Right ventricle myocardium superior (tissue), 1 donor: ENCODE measurements at places on chromosomes 2 and 18. TPM values are rescaled to one million over a fixed set of nuclear protein-coding genes. Genes with fewer than 3 reads are reported as not detected.

The LIMS3 gene
- 4.1 TPM for total RNA-seq

The RGPD3 gene
- 0.08 TPM for total RNA-seq

The DARS1 gene
- 62.8 TPM for total RNA-seq

DNA sequence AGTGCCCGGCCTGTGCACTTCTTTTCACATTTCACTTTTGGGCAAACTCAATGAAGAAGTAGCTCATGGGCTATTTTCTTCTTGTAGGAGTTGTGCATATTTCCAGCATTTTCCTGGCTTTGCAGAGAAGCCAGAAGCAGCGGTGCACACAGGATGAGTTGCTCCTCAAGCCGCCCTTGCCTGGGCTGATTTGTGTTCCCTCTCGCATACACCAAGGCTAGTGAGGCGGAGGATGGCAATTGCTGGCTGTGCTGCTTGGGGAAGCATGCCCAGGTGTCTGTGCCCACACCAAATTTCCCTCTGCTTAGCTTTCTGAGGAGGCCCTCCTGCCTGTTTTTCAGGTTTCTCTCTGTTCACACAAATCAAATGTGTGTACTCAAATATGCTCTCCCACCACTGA is 85.4 kb upstream of the TMEM200C start:
- DNase-seq, result no peak

DNA sequence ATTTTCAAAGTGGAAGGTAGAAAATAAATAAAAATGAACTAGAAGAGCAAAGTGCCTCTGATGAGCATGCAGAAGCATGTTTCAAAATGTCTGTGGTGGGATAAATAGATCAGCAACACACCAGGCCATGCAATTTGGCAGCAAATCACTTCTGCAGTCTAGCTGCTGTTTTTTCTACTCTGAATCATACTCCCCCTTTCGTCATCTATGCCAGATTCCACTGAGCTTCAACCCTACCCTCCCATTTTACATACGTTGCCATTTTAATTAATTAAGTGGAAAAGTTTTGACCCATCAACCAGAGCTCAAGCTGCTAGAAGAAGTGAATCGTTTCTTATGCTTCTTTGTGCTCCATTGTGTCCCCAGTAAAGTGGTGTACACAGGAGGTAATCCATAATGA is 79.3 kb downstream of the NRXN1 start:
- DNase-seq, result no peak
